ENCODE measurements at places on chromosomes 7 and 10.

DNA sequence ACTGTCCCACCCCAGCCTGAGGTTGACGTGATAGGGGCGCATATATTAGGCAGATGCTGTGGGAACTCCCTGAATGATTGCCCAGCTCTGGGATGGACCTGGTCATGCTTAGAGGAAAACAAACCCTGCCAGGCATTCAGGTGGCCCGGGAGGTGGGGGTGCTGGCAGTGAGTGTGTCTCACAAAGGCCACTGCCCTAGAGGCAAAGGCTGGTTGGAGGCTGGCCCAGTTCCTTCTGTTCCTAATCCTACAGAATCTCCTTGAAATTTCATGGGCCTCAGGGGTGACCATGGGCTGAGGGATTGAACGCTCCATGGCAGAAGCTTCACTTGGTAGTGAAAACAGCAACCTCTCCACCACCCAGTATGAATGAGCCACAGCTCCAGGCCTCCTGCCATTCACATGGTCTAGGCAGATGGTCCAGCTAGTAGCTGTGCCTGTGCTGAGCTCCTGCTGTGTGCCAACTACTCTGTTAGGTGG, 25.6 kb downstream of the ADRA2A start:
- no peak for DNase-seq

DNA sequence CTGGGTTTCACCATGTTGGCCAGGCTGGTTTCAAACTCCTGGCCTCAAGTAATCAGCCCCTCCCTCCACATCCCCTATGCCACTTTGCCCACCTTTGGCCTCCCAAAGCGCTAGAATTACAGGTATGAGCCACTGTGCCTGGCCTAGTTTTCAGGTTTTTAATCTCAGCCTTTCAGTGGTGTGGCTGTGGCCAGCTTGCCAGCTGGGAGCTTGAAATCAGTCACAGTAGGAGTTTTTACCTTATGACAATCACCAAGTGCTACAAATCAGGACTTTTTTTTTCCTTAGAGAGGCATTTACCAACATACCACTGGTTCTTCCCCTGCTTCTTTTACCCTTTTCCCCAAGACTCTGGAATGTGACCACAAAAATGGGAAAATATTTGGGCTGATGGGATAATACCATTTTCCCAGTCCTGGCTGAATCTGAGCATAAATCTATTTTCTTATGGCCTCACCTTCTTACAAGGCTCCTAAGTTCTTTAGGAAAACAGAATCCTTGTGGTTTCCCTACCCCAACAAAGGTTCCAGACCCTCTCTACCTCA, 6.2 kb downstream of the STEAP4 start:
- no peak for DNase-seq

DNA sequence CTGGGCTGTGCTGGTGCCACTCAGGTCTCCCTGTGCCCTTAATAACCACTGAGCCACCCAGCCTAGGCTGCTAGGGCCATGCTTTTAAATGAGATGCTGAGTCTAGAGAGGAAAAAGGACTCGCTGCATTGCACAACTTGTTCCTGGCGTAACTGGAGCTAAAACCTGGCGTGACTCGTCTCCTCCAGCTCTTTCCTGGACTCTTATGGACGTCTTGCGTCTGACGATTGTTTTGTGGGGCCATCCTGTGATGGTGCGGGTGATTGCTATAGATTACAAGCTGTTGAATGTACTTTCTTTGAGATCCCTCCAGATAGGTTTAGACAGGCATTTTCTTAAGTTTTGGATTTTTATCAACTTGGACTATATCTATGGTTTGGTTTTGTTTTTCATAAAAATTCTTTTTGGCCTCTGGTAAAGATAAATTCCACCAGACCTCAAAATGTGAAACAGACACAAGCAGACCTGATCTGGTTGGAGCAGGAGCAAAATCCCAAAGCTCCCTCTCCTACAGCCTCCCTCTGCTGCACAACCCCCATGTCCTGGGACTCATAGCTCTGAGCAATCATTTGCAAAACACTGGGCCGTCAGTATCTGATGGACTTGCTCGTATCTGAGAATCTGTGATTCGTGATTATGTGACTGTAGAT, 230.3 kb downstream of the ARHGAP12 start:
- no peak for DNase-seq

- no peak for DNase-seq
These were observed 25.9 kb upstream of the BICC1 start for GRCh38 chr10:58486821-58487220.

DNA sequence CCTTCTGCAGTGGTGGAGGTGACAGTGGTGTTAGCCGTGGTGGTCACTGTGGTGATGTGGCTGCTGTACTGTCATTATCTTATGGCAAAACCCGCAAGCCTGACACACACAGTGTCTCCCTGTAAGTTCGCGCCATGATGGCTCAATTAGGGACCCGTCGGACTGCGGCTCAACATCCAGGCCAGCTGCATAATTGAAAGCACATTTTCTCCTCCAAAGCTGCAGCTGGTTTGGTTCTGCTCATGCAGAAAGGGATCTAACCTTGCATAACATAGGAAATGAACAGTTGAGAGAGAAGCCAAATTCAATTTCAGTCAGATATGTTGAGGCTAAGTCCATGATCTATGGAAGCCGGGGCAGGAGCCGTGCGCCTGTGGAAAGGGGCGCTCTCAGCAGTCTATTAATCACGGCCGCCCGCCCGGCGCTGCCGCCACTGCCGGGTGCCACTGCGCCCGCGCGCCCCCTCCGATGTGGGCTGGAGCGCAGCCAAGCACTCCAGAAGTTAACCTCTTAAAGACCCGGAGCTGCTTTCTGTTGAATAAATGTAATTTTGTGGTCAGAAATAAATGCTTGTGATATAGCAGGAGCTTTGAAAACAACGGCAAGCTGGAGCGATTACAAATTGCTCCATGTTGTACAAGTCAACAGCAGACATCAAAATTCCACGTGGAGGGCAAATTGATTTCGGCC, 227.7 kb downstream of the CUX1 start:
- peak; percentile 86 for DNase-seq

DNA sequence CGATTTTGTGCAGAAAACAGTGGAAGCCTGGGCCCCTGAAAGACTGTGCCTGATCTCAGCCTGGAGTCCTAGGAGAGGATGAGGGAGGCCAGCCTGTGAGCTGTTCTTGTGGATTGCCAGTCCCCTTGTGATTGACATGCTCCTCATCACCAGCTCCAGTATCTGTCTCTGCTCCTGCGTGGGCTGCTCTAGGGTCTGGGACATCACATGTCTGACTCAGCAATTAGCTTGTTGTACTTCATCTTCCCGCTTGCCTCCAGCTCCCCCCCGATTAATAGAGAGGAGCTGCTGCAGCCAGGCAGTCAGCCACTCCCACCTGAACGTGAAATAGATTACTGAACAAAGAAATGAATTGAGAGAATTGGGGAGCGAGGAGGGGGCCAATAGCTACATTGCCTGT, 99.6 kb upstream of the TBX20 start:
- DNase-seq = peak; percentile 16

GRCh38 chr7:1065585-1066241, 21.4 kb downstream of the GPR146 start:
- DNase-seq = peak; percentile 82

GRCh38 chr7:2622869-2623697, 8.7 kb upstream of the TTYH3 start:
- peak; percentile 68 for DNase-seq

DNA sequence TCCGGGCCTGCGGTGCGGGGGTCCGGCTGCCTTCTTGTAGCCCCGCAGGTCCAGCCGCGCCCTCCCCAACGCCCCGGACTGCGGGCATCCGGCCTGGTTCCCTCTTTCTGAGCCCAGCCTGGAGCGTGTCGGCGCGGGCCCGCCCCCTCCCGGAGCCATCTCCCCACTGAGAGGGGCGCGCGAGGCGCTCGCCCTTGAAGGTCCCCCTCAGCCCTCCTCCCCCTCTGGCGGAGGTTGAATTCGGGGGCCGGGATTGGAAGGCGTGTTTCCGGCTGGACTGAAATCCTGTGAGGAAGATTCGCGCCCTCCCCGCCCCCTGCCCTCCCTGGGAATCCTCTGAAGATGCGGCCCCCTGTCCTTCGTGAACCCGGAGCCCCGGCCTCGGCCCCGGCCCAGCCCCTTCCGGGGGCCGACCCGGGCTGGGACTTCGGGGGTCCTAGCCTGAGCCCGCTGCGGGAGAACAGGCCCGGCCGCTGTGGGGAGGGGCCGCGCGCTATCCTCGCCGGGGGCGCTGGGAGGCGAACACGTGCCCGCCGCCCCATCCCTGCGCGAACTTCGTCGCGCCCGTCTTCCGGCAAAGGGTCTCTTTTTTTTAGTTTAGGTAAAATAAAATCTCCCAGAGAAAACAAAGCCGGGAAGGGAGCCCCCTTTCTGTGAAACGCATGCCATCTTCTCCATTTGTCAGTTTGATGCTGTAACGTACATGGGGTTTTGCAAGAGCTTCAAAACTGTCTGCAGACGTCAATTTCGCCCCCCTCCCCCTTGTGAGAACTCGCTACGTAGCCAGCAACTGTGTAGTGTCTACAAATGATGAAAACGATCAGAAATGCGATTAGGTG, 636 bp downstream of the PDCD4 start:
- DNase-seq = peak; percentile 91

DNA sequence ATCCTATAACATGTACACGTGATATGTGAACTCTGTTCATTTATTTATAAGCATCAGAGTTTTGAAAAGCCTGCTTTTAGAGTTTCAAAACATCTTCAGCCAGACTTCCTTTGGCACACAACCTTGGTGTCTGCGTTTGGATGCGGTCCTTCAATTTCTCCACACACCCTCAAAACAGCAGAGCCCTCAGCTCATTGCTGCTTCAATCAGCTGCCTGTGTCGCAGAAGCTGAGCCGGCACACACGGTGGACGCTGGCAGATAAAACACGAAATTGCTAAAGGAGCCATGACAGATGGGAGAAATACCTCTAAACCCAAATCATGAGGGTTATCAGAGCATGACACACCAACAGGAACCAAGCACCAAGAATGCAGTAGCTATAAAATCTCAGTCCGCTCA, 396.4 kb upstream of the AKR1E2 start:
- peak; percentile 22 for DNase-seq

GRCh38 chr7:157874208-157874816, 537.5 kb downstream of the DNAJB6 start:
- no peak for DNase-seq

DNA sequence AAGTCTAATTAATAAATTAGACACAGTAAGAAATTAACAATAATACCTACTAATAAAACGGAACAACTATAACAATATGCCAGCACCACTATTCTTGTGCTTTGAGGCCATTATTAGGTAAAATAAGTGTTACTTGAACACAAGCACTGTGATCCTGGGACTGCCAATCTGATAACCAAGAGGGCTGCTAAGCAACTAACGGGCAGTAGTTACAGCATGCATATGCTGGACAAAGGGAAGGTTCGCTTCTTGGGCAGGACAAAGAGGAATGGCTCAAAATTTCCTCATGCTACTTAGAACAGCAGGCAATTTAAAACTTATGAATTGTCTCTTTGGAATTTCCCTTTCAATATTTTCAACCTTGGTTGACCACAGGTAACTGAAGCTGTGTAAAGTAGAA, 718.6 kb downstream of the SORCS3 start:
- no peak for DNase-seq

GRCh38 chr10:132407846-132408278, 10.9 kb downstream of the PWWP2B start:
- peak; percentile 90 for DNase-seq

- DNase-seq = no peak
These were observed 90.3 kb upstream of the FAM133B start for GRCh38 chr7:92680442-92680841.

- peak; percentile 61 for DNase-seq
These were observed 15.1 kb upstream of the TTYH3 start for GRCh38 chr7:2616387-2617324.

DNA sequence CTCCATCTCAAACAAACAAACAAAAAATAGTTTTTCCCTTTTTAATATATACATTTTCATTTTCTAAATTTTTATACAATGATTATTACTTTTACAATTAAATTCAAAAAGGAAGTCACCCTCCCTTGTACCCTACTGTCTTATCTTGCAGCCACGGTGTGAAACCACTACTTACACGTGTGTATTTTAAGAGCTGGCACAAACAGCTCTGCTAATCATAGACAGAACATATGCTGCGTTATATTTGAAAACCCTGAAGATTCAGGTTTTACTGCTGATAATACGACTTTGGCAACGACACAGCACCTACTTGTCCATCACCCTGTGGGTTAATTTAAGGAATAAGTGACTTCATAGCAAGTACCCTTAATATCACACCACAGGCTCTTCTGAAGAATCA, 991 bp downstream of the ANKRD61 start:
- DNase-seq = no peak

DNA sequence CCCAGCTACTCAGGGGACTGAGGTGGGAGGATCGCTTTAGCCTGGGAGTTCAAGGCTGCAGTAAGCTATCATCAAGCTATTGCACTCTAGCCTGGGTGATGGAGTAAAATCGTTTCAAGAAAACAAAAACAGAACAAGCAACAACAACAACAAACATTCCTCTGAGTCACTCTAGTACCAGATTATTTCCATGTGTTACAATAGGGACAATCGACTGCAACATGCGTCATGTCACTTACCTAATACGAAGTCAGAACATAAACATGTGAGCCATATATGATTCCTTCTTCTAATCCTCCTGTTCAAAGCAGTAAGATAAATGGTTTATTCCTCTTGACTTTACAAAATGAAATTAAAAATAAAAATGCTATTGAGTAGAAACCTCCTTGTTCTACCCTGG, 57.3 kb downstream of the ZNF438 start:
- no peak for DNase-seq

- DNase-seq = no peak
These were observed 18.9 kb downstream of the GIMAP5 start for GRCh38 chr7:150756166-150756565.

GRCh38 chr7:117248829-117249228, 74.0 kb downstream of the WNT2 start:
- no peak for DNase-seq

DNA sequence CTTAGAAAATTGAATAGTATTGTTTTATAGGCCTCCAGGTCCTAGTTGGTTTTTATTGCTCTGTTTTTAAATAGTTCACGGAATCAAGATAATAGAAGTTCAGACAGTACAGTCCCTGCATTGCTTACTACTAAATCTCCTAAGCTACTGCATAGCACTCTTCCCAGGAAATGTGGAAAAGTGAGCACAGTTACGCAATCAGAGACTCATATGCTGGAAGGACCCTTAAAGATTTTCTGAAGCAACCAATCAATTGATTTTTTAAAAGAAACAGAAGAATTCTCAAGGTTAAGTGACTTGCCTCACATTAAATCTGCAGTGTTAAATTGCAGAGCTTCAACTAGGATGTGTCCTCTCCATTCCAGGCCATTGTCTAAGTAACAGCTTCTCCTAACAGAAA, 23.1 kb upstream of the DIP2C start:
- no peak for DNase-seq
